Lung (tissue), 17 donors: ENCODE measurements at places on chromosomes 4 and X.

GRCh38 chr4:39706334-39706733 lies 8.4 kb downstream of the UBE2K start:
- H3K4me1 ChIP-seq = peaks cover 7% of the 10 kb centered on the region
- H3K27ac ChIP-seq = peak overlapping the region; percentile 84
- H3K4me3 ChIP-seq = no peak overlapping the region
- H3K27me3 ChIP-seq = no peaks in the 10 kb centered on the region
- DNase-seq = peak; percentile 43
- peaks cover 3% of the 10 kb centered on the region for H3K36me3 ChIP-seq

GRCh38 chr4:39812500-39812899 lies 114.6 kb downstream of the UBE2K start:
- H3K36me3 ChIP-seq = no peaks in the 10 kb centered on the region
- no peak overlapping the region for H3K4me3 ChIP-seq
- no peaks in the 10 kb centered on the region for H3K4me1 ChIP-seq
- no peaks in the 10 kb centered on the region for H3K27me3 ChIP-seq
- H3K27ac ChIP-seq = no peak overlapping the region
- DNase-seq = no peak

DNA sequence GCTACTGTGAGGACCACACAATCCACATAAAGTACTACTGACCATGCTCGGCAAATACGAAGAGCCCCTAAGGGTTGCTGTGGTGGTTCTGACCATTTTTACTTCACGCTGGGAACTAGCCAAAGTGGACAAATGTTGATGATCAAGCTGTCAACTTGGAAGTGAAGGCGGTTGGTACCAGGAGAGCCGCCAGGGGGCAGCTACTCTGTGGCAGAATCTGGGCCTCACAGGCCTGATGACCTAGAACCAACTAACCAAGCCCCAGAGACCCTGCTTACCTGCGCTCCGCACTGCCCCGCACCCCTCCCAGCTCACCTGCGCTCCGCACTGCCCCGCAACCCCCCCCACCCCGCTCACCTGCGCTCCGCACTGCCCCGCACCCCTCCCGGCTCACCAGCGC lies 5.6 kb downstream of the GAK start:
- DNase-seq = no peak
- no peaks in the 10 kb centered on the region for H3K27me3 ChIP-seq
- H3K27ac ChIP-seq = no peak overlapping the region
- H3K4me1 ChIP-seq = peaks cover 9% of the 10 kb centered on the region
- H3K36me3 ChIP-seq = no peaks in the 10 kb centered on the region

GRCh38 chr4:94534401-94535312 lies 82.9 kb downstream of the PDLIM5 start:
- H3K4me3 ChIP-seq = no peak overlapping the region
- no peak overlapping the region for H3K27ac ChIP-seq
- DNase-seq = no peak

DNA sequence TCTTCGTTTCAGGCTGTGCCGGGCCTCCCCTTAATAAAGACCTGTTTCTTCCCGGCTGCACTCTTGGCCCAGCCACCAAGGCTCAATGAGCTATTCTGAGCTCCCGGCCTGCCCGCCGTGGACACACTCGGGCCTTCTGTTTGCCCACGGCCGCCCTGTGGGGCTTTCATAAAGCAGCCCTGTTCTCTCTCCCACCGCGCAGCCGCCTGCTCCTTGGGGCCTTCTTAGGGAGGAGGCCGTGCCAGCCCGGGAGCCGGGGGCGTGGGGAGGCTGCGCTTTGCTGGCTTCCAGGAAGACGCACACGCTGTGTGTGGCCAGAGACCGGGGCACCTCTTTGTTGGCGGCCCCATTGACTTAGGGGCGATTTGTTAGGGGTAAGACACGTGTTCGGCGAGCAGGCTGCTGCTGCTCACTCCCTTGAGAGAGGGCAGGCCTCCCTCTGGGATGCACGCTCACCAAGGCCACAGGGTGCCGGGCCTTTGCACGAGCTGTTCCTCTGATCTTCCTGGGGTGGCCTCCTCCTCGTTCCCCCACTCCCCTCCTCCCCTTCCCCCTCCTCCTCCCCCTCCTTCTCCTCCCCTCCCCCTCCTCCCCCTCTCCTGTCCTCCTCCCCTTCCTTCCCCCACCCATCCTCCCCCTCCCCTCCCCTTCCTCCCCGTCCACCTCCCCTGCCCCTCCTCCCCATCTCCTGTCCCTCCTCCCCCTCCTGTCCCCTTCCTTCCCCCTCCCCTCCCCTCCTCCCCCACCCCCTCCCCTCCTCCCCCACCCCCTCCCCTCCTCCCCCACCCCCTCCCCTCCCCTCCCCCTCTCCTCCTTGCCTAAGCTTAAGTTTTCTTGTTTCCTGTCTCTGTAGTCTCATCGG lies 11.3 kb downstream of the BLOC1S4 start:
- H3K4me1 ChIP-seq = no peaks in the 10 kb centered on the region
- no peak overlapping the region for H3K4me3 ChIP-seq
- no peaks in the 10 kb centered on the region for H3K36me3 ChIP-seq
- no peaks in the 10 kb centered on the region for H3K27me3 ChIP-seq

DNA sequence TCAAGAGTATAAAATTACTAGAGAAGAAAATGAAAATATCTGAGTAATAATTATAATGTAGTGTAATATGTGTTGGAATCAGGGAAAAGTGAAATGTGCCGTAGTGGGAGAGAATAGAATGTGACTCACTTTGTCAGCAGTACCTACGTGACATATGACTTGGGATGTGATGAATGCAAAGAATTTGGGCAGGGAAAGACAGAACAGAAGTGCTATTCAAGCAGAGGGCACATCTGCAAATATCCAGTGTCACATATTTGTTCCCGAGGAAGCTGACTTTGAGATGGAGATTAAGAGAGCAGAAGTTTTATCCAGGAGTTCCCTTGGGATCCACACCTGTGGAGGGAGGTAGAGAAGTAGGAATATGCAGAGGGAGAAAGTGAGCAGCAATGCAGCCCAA lies 69.3 kb upstream of the HS3ST1 start:
- no peaks in the 10 kb centered on the region for H3K36me3 ChIP-seq
- DNase-seq = no peak
- no peaks in the 10 kb centered on the region for H3K4me1 ChIP-seq
- no peak overlapping the region for H3K4me3 ChIP-seq
- no peaks in the 10 kb centered on the region for H3K27me3 ChIP-seq
- no peak overlapping the region for H3K27ac ChIP-seq

DNA sequence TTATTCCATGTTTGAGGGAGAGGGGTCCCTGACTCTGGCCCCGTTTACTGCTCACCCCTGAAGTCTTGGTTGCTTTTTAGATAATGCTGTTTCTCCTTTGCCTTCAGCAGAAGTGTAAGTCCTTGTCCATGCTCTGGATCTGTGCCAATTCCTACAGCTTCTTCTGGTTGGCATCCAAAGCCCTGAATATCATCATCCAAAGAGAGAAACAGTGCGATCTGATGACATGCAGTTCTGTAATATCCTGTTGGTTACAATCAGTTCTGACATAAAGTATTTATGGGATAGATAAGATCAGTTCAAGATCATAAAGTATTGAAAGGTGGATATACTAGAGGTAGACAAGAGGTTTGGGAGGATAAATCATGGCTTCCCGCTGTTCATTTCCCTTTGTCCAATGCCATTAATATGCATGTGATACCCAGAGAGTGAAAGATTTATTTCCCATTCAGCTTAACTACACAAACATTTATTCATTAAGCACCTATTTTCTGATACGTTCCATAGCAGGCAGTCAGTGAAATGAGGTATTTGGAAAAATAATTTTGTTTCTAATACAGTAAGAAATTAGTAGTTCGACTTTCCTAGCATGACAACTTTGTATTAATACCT lies 53.2 kb upstream of the TMEM150C start:
- DNase-seq = no peak
- no peak overlapping the region for H3K4me3 ChIP-seq
- H3K27me3 ChIP-seq = no peaks in the 10 kb centered on the region

- no peak overlapping the region for H3K27ac ChIP-seq
- H3K36me3 ChIP-seq = no peaks in the 10 kb centered on the region
- H3K4me1 ChIP-seq = no peaks in the 10 kb centered on the region
- DNase-seq = no peak
- H3K27me3 ChIP-seq = no peaks in the 10 kb centered on the region
Measured at GRCh38 chr4:121457278-121457875, 76.6 kb upstream of the QRFPR start.

DNA sequence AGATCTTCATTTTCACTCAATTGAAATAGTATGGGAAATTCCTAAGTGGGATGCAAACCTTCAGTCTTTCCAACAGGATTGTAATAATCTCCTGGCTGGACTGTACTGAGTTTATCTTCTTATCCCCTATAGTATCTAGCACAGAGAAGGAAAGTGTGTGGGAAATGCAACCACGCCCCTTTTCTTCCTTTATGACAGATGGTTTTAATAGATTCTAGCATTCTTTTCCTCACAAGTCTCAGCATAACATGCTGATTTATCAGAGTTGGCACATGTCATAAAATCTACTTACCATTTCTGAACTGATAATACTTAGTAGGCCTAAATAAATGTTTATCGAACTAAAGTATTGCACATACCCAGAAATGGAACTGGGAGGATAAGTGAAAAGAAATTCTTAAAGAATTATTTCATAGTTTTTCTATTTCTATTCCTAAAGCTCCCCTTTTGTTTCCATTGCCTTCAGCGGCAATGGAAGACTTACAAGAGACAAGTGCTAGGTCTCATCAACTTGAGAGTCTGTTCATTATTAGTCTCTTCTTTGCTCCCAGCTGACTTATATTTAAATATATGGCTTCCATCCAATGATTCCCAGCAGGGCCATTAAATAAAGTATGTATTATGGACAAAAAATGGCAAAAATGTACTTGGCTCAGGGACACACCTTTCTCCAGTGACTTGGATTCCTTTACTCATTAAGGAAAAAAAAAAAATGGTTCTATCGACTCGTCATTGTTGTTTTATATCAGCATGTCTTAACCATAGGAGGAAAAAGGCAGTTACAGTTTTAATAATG lies 484.5 kb downstream of the IL1RAPL1 start:
- no peaks in the 10 kb centered on the region for H3K4me1 ChIP-seq
- no peak overlapping the region for H3K4me3 ChIP-seq
- peaks cover 5% of the 10 kb centered on the region for H3K27me3 ChIP-seq

GRCh38 chr4:117968606-117969005 lies 65.7 kb upstream of the NDST3 start:
- no peaks in the 10 kb centered on the region for H3K4me1 ChIP-seq
- no peak overlapping the region for H3K27ac ChIP-seq
- no peak overlapping the region for H3K4me3 ChIP-seq
- no peaks in the 10 kb centered on the region for H3K36me3 ChIP-seq

DNA sequence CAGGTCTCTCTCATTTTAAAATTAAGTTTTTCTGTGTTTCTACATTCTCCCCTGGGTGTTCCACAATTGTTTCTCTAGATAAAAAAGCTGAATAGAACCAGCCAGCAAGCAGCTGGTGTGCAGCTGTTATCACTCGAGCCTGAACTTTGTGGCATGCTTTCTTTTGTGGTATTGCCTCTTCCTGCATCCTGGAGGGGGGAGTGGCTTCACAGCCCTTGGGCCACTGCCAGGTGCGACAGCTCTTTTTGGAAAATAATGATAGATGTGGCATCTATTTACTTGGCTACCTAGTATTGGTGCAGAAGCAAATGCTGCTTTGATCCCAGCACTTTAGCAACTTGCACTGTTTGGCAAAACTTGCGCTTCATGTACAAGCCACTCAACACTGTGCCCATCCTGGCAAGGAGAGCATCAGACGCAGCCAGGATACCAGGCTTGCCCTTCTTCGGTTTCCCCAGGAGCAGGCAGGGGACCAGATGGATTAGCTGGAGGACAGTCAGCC lies 69.4 kb downstream of the HMGB2 start:
- peak; percentile 87 for DNase-seq
- no peaks in the 10 kb centered on the region for H3K27me3 ChIP-seq
- no peak overlapping the region for H3K4me3 ChIP-seq
- H3K27ac ChIP-seq = no peak overlapping the region
- peaks cover 4% of the 10 kb centered on the region for H3K4me1 ChIP-seq

- no peaks in the 10 kb centered on the region for H3K27me3 ChIP-seq
- no peaks in the 10 kb centered on the region for H3K36me3 ChIP-seq
- no peaks in the 10 kb centered on the region for H3K4me1 ChIP-seq
- no peak overlapping the region for H3K4me3 ChIP-seq
Measured at GRCh38 chr4:144575181-144575580, 70.8 kb upstream of the HHIP start.

GRCh38 chr4:72567821-72568675 lies 973 bp downstream of the ADAMTS3 start:
- H3K27me3 ChIP-seq = no peaks in the 10 kb centered on the region
- peak overlapping the region; percentile 27 for H3K4me3 ChIP-seq
- H3K27ac ChIP-seq = peak overlapping the region; percentile 59
- no peaks in the 10 kb centered on the region for H3K4me1 ChIP-seq
